GM12864 (cell line): ENCODE measurements at places on chromosomes 13 and 19.
A peak's percentile ranks its signal among the peaks of the same experiment; 100 is the strongest.

GRCh38 chr13:31094331-31095015 is 67.2 kb downstream of the HSPH1 start:
- no peak for DNase-seq

- DNase-seq, result no peak
Measured at GRCh38 chr13:71602344-71602743, 264.7 kb downstream of the DACH1 start.

DNA sequence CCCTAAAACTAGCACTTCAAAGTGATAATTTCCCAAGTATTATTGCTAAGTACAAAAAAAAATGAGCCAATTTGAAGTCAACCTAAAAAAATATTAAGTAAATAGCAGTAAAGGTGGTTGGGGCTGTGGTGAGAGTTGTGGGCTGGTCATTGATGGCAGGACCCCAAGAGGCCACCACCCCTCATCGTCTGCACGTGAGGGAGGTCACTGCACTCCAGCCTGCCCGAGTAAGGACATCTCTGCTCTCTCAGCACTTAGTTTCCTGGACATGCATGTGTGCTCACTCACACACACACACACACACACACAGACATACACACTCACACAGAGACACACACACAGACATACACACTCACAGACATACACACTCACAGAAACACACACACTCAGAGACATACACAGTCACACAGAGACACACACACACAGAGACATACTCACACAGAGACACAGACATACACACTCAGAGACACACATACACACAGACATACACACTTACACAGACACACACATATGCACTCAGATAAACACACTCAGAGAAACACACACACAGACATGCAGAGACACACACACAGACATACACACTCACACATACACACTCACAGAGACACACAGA is 127.2 kb upstream of the SOX1 start:
- DNase-seq, result no peak

DNA sequence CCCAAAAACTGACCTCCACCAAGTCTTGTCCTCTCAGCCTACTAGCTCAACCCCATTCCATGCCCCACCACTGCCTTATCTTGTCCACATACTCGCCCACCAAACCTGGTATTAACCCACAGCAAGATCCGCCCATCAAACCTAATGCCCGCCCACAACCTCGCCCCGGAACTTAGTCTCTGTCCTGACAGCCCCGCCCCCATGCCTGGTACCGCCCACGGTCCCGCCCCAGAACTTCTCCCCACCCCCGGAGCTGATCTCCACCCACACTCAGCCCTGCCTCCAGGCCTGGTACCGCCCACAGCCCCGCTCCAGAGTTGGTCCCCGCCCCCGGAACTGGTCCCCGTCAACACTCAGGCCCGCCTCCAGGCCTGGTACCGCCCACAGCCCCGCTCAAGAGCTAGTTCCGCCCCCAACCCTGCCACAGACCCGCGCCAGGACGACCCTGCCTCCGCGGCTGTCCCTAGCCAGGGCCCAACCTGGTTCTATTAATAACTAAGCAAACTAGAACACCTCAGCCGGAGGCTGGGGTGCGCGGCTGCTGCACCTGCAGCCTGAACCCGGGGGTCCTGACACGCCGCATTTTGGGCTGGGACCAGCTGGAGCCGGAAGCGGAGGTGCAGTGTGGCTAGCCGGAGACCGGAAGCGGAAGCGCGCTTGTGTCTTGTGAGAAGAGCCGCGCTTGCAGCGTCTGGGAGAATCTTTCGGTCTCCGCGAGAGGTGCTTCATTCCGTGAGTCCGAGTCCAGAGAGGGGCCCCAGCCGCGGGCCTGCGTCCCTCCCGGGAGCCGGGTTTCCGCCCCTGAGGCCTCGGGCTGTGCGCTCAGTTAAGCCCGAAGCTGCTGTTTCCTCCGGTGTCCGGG is at the start of gene ZNF557:
TSS of gene ZNF557 (plus strand) at position 662 of the 862 bp plus-strand sequence. CDS start 5,372 bp downstream, outside the sequence.
- DNase-seq, result peak; percentile 94

- DNase-seq, result no peak
Measured at GRCh38 chr19:6744381-6745301, 5.2 kb downstream of the TRIP10 start.

DNA sequence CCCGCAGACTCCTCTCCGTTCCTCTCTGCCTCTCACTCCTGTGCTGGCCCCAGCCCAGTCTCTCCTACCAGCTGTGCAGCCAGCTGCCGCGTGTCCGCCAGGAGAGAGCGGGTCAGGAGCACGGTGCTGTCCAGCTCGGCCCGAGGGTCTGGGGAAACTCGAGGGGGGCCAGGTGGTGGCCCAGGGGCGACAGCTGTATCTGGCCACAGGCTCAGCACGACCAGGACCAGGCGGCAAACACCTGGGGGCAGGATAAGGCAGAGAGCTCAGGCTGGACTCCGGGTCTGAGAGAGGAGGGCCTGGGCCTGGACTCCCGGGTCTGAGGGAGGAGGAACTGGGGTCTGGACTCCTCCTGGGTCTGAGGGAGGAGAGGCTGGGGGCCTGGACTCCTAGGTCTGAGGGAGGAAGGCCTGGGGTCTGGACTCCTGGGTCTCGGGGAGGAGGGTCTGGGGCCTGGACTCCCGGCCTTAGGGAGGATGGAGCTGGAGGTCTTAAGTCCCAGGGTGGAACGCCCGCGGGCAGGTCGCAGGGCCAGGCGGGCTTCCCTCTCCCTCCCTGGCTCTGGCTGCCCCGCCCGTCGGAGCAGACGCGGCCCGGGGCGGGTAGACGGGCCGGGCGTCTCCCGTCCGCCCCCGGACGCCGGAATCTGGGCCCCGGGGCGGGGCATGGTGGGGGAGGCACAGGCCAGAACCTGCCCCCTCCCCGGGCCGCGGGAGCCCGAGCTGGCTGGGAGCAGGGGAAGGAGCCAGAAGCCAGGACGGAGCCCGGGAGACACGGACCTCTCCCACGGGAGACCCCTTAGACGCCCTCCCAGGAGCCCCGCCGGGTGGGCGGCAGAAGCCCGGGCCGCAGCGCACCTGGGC is 1.3 kb downstream of the IL11 start:
- no peak for DNase-seq

DNA sequence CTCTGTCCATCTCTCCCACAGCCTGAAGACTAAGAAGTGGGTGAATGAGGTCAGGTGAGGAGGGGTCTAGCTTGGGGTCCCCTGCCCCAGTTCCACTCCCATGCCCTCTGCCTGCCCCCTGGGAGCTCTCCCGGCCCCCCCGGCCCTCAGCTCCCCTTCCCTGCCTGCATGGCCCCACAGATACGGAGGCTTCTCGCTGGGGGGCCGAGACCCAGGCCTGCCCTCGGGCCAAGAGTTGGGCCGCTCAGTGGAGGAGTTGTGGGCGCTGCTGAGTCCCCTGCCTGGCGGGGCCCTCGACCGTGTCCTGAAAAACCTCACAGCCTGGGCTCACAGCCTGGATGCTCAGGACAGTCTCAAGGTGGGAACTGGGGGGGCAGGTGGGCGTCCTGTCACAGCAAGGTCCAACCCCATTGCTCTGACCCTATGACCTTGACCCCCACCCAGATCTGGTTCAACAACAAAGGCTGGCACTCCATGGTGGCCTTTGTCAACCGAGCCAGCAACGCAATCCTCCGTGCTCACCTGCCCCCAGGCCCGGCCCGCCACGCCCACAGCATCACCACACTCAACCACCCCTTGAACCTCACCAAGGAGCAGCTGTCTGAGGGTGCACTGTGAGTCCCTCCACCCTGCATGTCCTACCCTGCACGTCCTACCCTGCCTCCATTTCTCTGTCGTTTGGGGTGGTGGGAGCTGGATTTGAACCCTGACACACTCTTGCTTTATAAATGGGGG is 10.9 kb upstream of the ARHGAP45 start:
- DNase-seq, result no peak

- no peak for DNase-seq
Measured at GRCh38 chr19:12580180-12580694, 29.0 kb upstream of the ZNF564 start.

DNA sequence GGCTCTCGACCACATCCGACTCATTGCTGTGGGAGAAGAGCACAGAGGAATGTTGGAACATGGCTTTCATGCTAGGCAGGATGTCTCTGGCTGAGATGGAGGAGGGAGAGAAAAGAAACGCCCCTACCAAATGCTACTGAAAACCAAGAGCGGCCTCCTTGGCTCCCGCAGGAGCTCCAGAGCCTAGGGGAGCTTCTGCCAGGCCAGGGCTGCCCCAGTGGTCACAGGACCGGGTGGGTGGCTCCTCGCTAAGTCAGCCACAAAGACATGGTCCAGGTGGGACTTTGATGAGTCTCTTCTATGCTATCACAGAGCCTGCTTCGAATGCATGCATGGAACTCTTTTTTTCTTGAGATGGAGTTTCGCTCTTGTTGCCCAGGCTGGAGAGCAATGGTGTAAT is 6.7 kb downstream of the LONP1 start:
- DNase-seq, result no peak

DNA sequence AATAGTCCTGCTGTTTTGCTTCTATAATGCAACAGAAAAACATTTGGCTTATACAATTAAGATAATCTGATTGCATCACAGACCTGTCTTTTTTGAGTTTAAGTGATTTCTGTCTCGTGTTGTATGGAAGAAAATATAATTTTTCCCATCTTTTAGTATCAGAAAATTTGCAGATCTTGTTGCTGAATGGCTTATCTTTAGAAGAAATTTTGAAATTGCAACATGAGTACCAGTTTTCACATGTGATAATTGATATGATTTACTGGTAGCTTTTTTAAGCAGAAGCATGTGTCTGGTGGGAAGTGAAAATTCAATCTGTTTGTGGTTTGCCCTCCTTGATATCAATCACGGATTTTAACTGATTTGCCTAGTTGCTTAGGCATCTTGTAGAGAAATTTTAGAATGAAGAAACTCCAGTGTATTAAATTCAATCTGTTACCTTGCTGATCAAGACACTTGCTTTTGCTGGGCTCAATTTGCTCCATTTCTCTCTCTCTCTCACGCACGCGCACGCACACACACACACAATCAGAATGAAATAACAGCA is 89.8 kb upstream of the MYCBP2 start:
- DNase-seq, result no peak

DNA sequence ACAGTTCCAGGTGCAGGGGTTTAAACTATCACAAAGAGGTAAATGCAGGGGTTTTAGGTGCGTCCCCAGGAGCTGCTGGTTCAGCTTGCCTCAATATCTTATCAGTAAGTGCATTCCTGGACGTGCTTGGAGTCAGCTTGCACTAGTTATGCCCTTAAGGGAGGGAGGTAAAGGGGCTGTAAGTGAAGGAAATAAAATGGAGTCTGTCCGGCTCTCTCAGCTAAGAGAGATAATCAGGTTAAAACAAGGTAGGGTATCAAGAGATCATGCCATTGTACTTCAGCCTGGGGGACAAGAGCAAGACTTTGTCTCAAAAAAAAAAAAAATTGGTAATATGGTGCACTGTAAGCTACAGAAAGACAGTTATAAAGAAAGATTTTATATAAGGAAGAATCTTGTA is 69.7 kb downstream of the ZNF100 start:
- no peak for DNase-seq

DNA sequence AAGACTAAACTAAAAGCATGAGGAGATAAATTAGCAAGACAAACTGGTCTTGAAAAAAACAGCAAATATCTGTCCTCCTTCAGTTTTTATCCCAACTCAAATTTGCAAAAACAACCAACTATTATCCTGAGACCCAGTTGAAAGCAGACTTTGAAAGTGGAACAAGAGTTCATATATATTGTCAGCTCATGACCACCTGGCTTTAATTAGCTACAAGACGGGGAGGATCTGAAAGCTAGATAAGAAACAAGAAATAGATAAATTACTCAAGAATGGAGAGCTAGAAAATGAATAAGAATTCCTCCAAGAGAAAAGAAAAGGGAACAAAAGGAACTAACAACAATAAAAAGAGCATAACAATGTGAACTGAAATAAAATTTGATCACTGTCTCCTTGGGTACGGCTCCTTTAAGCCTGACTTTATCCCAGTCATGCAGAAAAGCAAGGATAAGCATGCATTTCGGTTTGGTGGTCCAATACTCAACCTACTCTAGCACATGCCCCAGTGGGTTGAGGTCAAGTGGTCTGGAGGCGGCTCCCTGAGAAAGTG is 246.9 kb downstream of the DCLK1 start:
- DNase-seq, result no peak

DNA sequence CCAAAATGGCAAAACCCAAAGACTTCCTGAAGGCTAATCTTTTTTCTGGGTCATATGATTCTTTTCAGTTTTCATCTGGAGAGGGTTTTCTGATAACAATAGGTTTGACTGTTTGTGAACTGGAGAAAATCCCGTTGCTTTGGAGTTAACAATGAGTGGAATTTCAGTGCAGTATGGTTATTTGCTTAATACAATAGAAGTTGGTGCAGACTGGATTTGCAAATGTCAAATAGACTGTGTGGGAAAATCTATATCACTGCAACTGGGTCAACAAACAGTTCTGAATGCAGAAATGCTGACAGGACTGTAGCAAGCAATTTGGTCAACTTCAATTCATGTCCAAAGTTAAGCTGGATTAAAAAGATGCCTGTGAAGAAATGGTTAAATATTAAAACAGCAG is 267.5 kb upstream of the ARGLU1 start:
- no peak for DNase-seq

DNA sequence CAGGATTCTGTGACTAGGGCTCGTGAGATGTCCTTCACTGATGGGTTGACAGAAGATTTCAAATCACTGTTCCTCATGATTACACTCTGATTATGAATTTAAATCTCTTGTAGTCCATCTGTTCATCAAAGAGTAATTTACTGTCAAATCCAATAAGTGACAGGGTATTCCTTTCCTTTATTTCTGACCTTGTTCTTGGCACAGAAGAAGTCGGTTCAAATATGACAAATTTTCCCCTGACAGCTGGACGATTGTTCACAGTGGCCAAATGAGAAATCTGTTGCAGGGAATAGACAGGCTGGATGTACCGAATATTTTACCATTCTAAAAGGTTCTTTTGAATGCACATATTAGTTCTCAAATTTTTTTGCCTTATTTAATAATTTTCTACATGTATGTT is 767.3 kb upstream of the GPC6 start:
- DNase-seq, result no peak

GRCh38 chr19:3094601-3095440 is 659 bp downstream of the GNA11 start:
- no peak for DNase-seq

GRCh38 chr19:39328046-39328705 is 7.5 kb upstream of the LRFN1 start:
- no peak for DNase-seq

- no peak for DNase-seq
Measured at GRCh38 chr13:20230913-20231838, 943 bp downstream of the GJB6 start.
